ENCODE measurements at places on chromosomes 1 and 21.

GRCh38 chr1:225450491-225451191 is 22.8 kb upstream of the LBR start:
- DNase-seq, result peak; percentile 37

DNA sequence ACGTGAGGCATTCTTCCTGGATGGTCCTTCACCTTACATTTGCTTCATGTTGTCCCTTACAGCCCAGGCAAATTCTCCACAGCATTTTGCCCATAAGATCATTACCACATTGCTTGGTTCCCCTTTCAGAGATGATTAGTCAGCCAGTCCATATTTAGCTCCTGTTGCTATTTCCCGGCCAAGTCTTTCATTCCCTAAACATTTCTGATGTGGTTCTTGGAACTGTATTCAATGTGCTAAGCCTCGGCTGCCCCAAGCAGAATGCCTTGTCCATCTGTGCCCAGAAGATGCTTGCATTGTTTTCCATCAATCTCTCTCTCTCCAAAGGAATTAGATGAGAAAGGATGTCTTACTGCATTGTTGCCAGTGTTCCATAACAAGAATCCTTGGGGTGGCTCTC is 420.9 kb upstream of the CAMK1G start:
- no peak for DNase-seq

- DNase-seq, result no peak
Observed at GRCh38 chr1:64967381-64967780, 1.0 kb upstream of the JAK1 start.

GRCh38 chr1:228284148-228284495 is 76.3 kb downstream of the OBSCN start:
- no peak for DNase-seq

DNA sequence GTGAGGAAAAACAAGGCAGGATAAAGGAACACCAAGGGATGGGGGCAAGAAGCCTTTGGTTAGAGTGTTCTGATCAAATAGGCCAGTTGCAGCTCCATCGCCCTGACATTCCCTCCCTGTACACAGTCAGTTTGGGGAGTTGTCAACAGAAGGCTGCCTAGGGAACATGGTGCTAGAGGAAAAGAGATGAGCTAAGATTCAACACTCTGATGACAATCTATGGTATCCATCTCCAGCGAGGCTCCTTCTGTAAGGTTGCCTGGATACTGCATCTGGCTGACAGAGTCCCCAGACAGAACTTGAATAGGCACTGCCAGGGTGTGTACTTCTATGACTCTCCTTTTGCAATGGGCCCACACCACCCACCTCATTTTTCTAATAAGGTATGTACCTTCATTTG is 11.2 kb upstream of the SLAMF9 start:
- DNase-seq, result no peak

- DNase-seq, result no peak
Observed at GRCh38 chr1:214615109-214615508, 12.1 kb downstream of the CENPF start.

- no peak for DNase-seq
Observed at GRCh38 chr1:241525026-241525425, 5.5 kb upstream of the FH start.

DNA sequence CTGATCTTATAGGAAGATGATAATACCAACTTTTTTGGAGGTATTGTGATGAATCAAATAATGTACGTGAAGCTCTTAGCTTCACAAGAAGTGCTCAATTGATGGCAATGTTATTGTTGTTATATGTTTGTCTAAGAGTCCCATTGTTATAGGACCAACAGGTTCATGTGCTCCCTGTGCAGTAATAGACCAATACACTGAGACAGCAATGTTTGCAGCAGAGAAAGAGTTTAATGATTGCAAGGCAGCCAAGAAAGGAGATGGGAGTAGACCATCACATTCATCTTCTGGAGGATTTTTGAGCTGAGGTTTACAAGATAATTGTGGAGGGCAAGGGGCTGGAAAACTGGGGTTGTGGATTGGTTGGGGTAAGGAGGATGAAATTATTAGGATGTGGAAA is 143.0 kb downstream of the CNIH3 start:
- no peak for DNase-seq

GRCh38 chr1:230822092-230822581 is 46.2 kb downstream of the C1orf198 start:
- no peak for DNase-seq

- DNase-seq, result no peak
Observed at GRCh38 chr21:31220575-31220974, 123.5 kb downstream of the TIAM1 start.

- DNase-seq, result no peak
Observed at GRCh38 chr1:33005838-33006421, 30.8 kb downstream of the AK2 start.

DNA sequence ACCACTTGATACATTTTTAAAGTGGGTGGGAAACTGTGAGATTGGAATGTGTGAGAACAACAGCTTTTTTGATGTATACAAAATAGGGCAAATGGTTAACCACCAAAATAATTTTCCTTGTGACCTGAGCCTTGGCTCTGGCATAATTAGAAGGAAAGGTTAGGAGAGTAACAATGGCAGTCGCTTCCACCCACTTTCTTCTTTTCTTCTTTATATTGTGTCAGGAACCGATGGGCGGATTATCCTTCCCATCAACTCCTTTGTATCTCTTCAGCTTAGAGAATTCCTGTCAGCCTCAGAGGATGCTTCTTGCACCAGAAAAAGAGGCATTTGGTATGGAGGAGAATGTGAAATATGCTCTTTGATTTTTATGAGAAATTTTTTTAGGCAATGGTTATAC is 90.6 kb downstream of the SDCCAG8 start:
- DNase-seq, result no peak
